ENCODE measurements at places on chromosomes 6 and 20.
A peak's percentile ranks its signal among the peaks of the same experiment; 100 is the strongest.

DNA sequence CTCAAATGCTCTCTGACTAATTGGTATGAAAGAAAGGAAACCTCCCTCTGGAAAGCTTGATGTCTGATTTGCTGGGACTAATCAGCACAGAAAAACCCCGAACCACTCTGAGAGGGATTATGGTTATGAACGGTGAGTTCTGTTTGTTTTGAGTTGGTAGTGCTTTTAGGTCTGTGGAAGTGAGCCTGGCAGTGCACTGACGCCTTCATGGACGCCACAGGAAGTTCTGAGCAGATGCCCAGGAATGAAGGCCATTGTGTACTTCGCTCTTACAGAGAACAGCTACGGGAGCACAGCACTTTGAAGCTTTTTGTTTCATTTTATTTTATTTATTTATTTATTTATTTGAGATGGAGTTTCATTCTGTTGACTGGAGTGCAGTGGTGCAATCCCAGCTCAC lies 754.1 kb downstream of the QKI start:
- no peak for DNase-seq

GRCh38 chr6:89954721-89955148 lies 60.5 kb downstream of the GJA10 start:
- DNase-seq: no peak

DNA sequence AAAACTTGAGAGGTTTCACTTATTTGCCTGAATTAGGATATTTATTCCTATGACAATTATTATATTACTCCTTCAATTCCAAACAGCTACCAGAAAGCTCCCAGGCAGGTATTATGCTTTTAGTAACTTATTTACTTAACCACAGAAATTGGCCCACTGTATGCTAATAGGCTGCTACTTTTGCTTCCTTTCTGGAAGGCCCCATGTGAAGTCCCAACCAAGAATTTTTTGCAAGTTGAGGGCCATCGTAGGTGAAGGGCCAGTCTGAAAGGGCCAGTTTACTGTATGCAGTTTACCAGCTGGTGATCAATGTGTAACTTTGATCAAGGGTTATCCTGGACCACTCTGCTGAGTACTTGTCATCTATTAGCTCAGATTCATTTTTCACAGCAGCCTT lies 45.0 kb downstream of the EDN1 start:
- no peak for DNase-seq

- no peak for DNase-seq
These were observed 321.2 kb upstream of the MAP3K7 start for GRCh38 chr6:90907931-90908655.

- no peak for DNase-seq
These were observed 374.3 kb downstream of the LMBRD1 start for GRCh38 chr6:69422475-69422874.

DNA sequence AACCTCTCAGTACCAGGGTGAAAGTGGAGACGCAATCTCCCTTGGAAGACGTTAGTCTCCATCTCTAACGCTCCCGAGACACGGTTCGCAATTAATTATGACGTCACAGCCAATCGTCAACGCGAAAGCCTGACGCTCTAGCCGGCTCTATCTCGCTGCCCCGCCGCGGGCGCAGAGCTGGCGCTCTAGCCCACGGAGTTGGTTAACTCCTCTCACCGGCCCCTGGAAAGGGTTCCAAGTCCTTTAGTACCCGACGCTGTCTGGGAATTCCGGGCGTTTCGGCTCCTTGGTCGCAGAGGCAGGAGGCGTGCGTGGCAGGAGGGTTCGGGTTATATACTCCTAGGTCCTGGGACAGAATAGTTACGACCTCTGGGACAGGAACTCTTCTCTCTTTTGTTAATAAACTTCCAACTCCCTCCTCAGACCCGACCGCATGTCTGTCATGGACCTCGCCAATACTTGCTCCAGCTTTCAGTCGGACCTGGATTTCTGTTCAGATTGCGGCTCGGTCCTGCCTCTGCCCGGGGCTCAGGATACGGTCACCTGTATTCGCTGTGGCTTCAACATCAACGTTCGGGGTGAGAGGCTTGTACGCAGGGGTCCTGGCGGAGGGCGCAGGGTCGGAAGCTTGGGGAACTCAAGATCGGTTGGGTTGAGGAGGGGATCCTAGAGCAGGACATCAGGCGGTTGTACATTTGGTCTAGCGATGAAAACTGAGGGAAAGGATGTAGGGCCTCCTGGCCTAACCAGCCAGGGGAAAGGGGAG lies at the start of gene POLR1H:
TSS of gene POLR1H (plus strand) at position 174 of the 766 bp plus-strand sequence. CDS start at position 434, 260 bp downstream.
- DNase-seq: peak; percentile 61

DNA sequence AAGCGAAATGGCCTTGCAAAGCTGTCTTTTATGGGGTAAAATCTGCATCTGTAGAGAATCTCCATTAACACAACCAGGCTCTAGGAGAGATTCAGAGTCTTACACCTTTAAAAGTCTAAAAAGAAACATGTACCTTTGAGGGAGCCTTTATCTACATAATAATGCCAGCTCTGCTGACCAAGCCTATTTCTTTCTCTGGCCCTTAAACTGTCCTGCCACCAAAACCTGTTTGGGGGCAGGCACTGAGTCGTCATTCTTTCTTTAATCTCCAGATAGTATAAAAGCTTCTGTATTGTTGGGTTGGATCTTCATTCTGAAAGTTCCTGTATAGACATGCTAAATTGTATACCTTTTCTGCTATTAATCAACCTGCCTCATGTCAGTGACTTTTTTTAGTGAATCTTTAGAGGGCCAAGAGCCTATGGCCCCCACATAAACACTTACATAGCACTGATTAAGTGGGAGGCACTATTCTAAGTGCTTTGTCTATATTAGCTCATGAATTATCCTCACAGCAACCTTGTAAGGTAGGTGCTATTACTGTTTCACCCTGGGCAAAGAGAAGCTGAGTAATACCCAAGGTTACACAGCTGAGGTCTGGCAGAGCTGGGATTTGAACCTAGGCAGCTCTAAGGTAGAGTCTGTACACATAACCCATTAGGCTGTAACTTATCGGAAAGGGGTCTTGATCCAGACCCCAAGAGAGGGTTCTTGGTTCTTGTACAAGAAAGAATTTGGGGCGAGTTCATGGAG lies 232.3 kb upstream of the DTNBP1 start:
- DNase-seq: no peak

GRCh38 chr20:5696011-5696559 lies 54.1 kb upstream of the SHLD1 start:
- DNase-seq: no peak

- no peak for DNase-seq
These were observed 180.9 kb downstream of the SASH1 start for GRCh38 chr6:148523551-148523950.

DNA sequence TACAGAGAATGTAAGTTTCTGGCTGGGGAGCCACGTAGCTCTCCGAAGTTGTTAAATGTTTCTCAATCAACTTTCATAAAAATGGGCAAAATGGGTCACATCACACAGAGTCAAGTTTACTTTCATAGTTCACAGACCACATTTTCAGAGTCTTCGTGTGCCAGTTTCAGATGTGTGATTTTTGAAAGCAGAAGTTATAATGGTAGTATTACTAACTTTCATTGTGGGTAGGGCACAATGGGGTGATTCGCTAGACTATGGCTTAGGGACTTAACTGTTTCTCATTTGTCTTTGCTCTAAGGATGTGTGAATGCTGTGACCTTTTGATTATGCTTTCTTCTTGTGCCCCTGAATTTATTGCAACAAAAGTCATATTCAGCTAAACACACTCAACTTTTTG lies 109.0 kb upstream of the SUPT3H start:
- DNase-seq: no peak

GRCh38 chr6:48568856-48569255 lies 457.9 kb upstream of the PTCHD4 start:
- no peak for DNase-seq

DNA sequence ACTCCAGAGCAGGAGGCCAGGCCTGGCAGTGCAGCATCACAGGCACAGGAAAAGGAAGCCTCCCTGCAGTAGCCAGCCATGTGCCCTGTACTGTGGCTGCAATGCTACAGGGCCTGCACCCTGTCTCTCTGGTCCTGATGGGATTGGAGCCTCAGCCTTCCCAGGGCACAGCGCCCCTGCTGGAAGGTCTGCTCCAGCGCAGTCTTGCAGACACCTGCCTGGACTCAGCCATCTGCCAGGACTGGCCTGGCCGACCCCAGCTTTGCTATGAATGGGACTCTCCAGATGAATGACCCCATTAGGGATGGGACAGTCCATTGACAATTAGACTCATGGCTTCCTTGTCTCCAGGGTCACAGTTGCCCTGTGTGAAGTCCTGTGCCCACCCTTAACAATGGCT lies 251.6 kb downstream of the ERMARD start:
- no peak for DNase-seq

DNA sequence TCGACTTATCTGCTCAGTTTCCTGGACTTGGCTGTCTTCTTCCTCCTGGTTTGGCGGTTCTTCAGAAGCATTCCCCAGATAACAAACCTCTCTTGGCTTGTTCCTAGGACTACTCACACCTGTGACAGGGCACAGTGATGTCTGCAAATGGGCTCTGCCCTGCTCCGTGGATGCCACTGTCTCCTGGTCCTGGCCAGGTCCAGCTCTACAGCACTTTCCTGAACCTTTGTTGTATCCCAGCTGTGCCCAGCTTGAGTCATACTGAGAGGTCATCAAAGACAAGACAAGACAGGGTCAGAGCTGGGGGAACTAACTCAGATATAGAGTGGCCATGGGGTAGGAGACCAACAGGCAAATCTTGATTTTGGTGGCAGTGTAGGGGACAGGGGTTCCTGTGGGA lies 102.7 kb upstream of the SLC22A23 start:
- DNase-seq: no peak

DNA sequence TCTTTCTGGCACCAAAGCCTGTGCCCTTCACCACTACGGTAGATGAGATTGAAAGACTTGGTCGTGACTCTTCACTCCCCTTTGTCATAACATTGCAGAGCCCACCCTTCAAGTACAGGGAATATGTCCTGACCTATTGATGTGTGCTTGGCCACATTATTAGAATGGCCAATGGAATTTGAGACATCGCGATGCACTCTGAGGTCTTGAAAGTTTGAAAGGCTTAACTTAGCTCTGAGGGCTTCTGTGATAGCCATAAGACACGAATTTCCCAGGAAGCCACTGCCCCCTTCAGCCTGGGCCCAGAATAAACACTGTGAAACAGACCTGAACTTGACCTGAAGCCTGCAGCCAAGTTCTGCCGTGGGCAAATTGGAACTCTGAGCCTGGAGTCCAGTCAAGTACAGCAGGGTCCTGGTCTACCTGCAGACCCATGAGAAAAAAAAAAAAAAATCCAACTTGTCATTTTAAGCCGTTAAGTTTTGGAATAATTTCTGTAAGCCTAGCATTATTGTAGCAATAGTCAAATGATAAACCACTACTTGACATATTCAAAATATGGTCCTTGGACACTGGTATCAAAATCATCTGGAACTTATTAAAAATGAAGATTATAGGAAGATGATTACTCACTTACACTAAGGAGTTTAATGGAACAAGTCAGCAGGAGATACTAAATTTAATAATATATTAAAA lies 36.9 kb upstream of the TRAF3IP2 start:
- DNase-seq: no peak

- no peak for DNase-seq
These were observed 787 bp upstream of the PLAGL1 start for GRCh38 chr6:144008846-144009245.

DNA sequence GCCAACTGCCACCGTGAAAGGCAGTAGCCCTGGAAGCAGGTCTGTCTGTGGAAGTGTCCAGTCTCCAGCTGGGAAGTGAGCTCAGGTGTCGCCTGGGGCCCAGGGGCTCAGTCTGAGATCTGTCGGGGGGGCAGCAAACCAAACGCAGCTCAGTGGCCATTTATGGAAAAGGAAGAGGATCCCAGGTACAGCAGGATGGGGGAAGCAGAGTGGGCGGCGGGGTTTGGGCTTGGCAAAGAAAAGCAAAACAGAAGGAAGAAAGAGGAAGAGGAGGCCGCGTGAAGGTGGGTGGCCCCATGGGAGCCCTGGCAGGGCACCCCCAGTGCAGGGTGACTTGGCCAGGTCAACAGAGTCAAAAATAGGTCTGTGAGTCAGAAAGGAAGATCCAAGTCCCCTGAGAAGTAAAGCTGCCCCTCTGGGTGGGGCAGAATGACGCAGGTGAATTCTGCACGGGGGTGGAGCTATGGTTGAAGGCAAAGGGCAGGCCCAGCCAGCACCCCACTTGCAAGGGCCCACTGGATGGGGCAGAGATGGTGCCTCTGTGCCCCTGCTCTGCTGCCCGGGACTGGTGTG lies 5.3 kb downstream of the PXDC1 start:
- no peak for DNase-seq

DNA sequence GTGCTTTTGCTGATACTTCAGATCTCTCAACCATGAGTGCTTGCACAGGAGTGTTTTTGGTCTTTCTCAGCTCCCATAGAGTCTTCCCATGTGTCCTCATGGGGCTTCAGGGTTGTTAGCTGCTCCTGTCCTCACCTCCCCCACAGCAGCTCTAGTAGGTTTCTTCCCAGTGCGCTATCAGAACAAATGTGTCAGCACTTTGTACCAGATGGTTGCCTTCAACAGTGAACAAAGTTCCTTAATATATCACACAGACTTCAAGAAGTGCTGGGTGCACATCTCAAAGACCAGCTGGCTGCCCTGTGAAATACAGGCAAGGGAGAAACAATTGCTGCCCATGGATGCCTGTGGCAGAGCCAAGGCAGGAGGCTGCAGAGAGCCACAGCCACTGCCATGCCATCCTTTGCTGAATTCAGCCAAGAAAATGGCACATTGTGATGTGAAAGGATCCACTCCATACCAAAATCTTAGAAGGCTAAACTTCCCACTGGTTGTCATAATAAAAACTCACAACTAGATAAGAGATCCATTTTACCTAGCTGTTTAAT lies 471.3 kb downstream of the C6orf118 start:
- no peak for DNase-seq

DNA sequence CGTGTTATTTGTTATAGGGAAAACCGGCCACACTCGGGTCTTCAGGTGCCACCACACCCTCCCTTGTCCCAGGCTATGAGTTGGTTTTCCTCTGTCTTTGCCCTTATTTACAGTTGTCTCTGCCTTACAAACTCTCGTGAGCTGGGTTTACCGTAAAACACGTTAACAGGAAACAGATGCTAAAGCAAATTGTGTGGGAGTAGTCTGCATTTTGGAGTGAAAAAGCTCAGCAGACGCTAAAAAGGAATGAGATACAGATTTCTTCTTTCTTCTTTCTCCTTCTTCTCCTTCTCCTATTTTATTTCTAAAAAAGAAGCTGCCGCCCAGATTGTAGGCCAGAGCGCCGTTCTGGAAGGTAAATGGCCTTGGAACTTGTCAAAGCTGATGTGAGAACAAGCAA lies 51.9 kb downstream of the APCDD1L start:
- no peak for DNase-seq

DNA sequence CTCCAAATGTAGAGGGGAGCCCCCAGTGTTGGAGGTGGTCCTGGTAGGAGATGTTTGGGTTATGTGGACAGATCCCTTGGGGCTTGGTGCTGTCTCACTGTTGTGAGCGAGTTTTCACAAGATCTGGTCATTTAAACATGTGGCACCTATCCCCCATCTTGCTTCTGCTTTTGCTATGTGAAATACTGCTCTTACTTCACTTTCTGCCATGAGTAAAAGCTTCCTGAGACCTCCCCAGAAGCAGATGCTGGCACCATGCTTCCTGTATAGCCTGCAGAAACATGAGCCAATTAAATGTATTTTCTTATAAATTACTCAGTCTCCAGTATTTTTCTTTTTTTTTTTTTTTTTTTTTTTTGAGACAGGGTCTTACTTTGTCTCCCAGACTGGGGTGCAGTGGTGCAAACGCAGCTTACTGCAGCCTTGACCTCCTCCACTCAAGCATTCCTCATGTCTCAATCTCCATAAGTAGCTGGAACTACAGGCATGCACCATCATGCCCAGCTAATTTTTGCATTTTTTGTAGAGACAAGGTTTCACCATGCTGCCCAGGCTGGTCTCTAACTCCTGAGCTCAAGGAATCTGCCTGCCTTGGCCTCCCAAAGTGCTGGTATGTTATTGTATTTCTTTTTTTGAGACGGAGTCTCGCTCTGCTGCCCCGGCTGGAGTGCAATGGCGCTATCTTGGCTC lies 177.1 kb downstream of the ALDH8A1 start:
- DNase-seq: no peak

Data from stimulated activated CD4-positive, alpha-beta T cell treated with anti-CD3 and anti-CD28 coated beads, Interleukin-15, amount 100 ng/mL, for 1 hour (primary cell).